Hippocampal formation (tissue), 2 donors: ENCODE measurements at places on chromosomes 4 and X.

DNA sequence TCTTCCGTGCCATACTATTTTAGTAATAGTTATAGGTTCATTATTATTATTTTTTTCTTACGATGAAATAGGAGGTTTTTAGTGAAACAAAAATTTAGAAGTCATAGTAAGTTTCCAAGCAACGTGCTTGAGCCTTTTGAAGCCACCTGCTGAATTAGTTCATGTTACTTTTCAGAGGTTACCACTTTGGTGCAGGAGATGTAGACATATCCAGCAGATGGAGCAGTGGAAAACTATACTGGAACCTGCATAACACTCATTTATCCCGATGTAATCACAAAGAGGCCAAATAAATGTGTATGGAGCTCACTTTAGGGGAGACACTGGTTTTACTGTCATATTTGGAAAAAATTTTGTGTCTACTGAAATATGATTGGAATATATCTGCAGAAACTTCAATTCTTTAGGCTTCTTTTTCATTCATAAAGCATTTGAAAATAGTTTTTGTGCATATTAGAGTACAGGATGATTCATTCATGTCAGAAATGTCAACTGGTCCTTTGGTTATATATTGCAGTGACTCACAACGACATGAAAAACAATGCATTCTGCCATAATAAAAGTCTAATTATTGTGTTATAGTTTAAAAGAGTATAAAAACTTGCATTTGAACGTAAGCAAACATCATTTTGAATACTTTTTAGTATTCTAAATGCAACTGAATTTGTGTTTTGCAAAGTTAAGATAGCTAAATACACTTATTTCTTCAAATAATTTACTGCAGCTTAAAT, 2182.9 kb upstream of the TENM3 start:
- DNase-seq: no peak

GRCh38 chr4:653080-653821, 20.8 kb downstream of the ATP5ME start:
- peak; percentile 21 for DNase-seq

DNA sequence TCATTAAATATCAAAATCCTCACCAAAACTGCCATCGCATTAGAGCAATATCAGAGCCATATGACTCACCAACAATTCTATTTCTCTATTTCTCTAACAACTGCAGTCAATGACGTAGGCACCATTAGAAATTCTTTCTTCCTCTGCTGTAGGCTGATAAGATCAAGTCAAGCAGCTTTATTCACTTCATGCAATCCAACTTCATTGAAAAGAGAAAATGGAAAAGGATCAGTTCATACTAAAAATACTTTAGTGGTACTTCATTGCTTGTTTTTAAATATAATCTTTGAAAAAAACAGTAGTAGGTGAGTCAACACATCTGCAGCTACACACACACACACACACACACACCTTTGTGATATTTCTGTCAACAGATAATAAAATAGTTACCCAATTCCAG, 345.3 kb upstream of the TENM3 start:
- no peak for DNase-seq

DNA sequence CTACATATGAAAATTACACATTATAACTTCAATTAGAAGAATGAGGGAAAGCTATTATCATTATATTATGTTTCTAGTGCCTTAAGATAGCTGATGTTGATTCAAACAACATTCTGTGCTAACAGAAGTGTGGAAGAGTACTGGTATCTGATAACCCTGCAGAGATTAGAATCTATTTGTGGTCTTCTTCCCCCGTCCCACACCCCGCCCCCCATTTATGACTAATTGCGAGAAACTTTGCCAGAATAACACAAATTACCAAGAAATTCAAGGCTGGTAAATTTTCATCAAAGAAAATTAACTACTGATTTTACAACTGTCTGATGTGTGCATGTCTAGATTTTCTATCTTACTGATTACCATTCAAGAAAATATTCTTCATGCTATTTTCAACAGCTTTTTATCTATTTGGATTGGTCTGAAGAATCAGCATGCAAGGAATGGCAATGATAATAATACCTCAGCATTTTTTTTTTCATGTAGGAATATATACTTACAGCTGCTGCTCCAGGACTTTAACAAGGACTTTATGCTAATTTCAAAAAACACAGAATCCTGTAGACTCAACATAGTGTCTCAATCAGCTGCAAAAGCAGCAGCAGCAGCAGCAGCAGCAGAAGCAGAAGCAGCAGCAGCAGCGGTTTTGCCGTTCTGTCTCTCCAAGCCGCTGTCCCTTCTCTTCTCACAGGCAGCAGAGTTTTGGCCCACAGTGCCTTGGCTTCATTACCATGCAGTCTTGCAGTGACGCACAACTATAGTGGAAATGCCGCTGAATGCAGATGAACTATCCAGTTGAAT, 126.7 kb downstream of the FRYL start:
- peak; percentile 67 for DNase-seq

DNA sequence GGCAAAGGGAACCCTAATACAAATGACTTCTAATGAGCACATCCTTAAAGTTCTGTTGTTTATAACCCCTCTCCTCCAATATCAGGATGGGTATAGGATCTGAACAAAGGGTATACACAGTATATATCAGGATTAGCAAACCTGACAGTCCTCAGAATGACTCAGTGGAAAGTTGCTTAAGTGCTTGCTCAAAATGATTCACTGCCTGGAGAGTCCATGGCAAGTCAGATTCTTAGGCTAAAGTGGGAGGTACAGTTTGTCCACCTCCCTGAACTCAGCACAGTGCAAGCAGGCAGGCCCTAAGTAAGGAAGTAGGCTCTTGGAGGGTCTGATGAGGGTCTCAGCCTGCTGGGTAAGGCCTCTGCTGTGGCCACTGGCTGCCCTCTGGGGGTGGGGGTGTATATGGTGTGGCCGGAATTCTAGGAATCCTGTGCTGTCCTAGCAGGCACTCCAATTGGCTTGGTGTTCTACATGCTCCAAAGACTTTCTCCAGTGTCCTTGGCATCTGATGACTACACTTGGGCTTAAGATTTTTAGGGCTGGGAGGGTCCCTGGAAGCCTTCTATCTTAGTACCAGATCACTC, 54.3 kb downstream of the CHRDL1 start:
- no peak for DNase-seq

GRCh38 chrX:150983521-150984168, 510 bp downstream of the HMGB3 start:
- no peak for DNase-seq

DNA sequence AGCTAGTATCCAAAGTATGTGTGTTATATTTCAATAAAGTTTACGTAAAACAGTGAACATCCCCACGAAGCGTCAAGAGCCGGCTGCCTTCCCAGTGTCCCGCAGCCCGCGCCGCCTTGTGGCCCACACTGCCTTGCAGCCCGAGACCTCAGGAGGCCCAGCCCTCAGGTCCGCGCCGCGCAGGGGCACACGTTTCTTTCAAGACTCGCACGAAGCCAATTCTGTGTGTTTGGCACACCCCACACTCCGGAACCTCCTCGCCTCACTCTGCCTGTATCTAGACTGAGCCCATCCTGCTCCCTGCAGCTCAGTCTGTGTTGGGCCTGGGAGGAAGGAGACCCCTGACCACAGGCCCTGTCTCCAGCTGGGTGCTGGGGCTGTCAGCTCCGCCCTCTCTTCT, 5.8 kb downstream of the LRPAP1 start:
- no peak for DNase-seq

- no peak for DNase-seq
Measured at GRCh38 chrX:78753571-78753970, 6.1 kb downstream of the LPAR4 start.

- no peak for DNase-seq
Measured at GRCh38 chrX:5681159-5681558, 547.5 kb downstream of the NLGN4X start.

DNA sequence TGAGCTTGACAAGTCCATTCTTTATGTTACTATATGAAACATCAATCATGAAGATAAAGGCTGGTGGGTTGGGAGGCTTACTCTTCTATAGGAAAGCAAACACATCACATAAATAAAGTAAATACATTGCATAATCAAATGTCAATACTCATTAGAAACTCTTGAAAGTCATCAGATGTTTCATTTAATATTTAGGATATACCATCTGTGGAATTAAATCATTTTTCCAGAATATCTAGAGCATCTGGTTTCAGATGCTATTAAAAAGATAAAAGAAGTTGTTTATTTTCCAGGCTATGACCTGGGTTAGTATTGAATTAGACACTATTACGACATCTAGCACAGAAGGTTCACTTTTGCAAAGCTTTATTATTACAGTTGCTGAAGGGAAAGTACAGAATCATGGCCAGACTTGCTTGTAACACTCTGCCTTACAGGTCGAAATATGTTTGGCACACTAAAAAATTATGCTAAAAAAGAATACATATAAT, 72.6 kb downstream of the METTL14 start:
- no peak for DNase-seq

DNA sequence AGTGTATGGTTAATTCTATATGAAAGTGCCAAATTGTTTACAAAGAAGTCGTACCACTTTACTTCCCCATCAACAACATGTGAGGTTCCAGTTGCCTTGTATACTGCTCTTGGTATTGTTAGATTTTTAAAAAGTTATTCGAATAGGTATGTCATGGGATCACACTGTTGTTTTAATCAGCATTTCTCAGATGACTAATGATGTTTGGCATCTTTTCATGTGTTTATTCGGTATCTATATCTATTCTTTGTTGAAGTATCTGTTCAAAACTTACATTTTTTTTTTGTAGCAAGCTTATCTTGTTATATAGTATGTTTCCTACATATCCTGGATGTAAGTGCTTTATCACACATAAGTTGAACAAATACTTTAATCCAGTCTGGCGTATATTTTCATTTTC, 99.4 kb upstream of the MAB21L2 start:
- no peak for DNase-seq

DNA sequence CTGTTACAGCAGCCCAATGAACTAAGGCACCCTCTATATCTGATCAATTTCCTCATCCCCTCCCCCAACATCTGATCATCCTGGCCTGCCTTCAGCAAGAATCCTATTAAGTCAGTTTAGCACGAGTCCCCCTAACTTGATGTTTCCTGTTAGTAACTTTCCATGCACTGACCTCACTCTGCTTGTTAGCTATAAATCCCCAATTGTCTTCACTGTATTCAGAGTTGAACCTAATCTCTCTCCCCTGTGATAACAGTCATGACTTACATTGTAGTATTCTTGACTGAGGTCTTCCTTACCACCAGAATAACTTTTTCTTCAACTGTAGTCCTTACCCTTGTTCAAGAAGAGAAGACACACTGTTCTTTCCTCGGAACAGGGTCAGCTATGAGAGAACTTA, 8.5 kb downstream of the ANXA5 start:
- no peak for DNase-seq

DNA sequence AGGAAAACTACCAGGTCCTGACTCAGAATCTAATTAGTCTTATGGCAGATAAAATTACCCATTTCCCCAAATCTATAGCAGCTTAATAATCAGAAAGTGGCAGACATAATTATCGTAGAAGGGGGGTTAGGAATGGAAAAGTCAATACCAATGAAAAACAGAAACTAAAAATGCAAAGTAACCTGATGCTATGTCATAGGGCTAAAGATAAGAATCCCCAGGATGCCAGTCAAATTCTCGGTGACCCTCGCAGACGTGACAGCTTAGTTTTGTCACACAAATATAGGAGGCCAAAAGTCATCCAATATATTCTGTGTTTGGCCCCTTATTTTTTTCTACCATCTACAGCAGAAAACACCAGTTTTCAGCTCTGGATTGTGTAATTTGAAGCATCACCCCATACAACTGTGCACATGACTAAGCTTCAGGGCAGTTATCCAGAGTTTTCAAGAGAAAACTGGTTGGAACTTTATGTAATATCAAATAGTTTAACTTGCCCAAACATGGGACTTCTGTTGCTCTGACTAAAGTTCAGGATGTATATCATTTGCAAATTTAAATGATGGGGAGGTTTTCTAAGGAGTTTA, 30.9 kb downstream of the RASSF6 start:
- DNase-seq: no peak

- DNase-seq: no peak
Measured at GRCh38 chrX:7027071-7027470, 120.4 kb upstream of the STS start.

DNA sequence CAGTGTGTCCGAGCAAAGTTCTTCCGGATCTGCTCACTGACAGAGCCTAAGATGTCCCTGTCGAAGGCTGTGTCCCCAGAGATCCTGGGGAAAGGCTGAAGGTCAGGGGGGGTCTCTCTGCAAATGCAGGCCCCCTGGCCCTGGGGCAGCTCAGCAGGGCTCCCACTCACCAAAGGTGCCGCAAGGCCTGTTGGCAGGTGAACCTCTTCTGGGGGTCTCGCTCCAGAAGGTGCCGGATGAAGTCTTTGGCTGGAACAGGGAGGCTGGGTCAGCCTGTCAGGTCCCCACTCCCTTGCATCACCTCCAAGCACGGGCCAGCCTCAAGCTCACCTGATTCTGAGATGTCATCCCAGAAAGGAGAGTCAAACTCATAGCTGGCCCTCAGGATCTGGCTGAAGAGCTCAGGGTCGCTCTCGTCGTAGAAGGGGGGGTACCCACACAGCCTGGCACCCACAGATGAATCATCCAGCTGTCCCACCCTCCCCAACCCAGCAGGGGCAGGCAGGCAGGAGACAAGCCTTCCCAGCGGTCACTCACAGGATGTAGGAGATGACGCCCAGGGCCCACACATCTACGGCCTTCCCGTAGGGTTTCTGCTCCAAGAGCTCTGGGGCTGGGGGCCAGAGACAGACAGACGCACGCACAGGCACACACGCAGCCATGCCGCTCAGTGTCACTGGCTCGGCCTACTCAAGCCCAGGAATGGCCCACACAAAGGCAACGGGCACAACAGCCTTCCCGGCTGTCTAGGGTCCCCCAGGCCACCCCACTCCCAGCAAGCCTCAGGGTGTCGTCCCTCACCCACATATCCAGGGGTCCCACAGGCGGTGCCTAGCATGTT, 2.6 kb downstream of the PNCK start:
- no peak for DNase-seq

- no peak for DNase-seq
Measured at GRCh38 chr4:67151376-67152343, 393.6 kb downstream of the CENPC start.

DNA sequence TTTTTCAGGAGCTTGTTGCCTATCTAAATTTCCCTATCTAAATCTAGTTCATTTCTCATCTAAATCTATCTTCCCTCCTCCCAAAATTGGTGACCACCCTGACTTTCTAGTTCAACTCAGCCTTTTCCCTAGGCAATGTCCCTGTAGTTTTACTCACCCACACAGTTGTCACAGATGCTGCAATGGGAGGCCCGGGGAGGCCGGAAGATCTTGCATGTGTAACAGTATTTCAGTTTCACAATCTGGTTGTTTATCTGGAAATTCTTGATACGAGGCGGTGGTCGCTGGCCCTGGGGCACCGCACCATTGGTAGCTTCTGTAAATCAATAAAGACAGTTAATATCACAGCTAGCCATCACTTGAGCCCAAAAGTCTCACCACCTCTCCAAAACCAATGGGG, 20.2 kb downstream of the ZDHHC9 start:
- no peak for DNase-seq
